ENCODE measurements at places on chromosomes 1 and 21. TPM values are rescaled to one million over a fixed set of nuclear protein-coding genes. Genes with fewer than 3 reads are reported as not detected.
A peak's percentile ranks its signal among the peaks of the same experiment; 100 is the strongest.

DNA sequence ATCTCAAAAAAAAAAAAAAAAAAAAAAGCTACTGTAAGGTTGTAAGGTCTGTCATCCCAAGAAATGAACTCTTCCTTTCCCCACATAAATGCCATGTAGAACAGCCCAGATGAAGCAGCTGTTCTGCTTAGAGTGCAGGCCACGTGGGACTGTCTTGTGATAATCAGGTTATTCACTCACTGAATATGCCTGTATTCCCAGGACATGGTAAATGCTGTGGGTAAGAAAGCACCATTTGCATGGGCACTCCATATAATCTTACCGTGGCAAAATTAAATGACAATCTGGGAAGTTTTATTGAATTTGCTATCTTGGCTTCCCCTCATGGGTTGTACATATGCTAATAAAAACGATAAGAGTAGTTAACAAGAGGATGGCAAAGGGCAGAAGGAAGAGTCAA is 13.8 kb downstream of the RGS5 start:
- H3K4me3 ChIP-seq: no peak overlapping the region
- no peak for DNase-seq
- H3K4me1 ChIP-seq: peaks cover 3% of the 10 kb centered on the region
- no peaks in the 10 kb centered on the region for H3K27me3 ChIP-seq
- no peaks in the 10 kb centered on the region for H3K36me3 ChIP-seq

DNA sequence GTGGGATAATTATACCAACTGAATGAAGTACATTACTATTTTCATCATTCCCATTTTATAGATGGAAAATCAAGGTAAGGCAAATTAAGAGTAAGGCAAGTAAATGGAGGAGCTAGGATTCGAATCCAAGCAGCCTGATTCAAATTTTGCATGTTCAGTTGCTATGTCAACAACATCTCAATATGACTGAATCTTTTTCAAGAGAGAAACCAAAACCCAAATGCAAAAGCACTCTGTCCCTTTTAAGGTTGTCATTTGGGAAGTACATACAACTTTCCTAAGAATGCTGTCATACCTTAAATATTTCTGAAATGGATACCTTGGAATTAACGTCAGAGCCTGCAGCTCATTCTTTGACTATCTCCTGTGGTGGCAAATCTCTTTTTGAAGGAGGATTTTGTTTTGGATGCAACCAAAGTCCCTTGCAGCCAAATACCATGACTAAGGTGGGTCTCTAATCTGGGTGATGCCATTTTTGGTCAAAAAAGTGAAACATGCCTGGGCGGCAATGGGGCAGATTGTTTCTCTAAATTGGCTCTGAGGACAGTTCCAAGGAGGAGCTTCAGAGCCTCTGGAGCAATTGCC is 25.4 kb downstream of the ADAMTS1 start:
- no peaks in the 10 kb centered on the region for H3K4me1 ChIP-seq
- no peaks in the 10 kb centered on the region for H3K36me3 ChIP-seq
- no peak overlapping the region for H3K27ac ChIP-seq
- DNase-seq: no peak
- no peak overlapping the region for H3K4me3 ChIP-seq

DNA sequence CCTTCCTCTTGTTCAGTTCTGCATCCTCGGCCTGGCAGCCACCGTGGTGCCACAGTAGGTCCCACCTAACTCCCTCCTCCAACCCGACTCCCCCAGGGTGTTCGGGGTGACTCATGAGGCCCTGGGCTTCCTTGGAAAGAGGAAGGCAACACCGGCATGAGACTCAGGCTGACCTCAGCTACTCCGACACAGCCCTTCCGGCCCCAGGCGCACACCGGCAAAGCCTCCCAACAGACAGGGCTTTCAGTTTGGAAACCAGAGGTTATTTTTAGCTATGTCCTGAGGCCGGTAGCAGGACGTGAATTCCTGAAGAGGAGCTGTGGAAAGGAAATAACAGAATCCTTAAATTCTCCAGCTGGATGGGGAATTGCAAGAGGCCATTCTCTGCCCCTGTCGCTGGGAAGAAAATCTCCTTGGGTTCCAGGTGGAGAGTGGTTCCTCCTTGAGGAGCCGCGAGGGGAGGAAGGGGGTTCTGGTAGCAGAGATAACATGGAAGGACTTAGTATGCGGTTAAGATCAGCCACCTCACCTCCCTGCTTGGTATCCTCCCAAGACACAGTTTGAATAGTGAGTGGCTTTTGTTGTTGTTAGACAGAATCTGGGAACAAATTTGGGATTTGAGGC is 24.4 kb downstream of the PLXNA2 start:
- H3K4me1 ChIP-seq: peaks cover 66% of the 10 kb centered on the region
- peak overlapping the region; percentile 71 for H3K27ac ChIP-seq
- H3K36me3 ChIP-seq: peaks cover 30% of the 10 kb centered on the region
- no peaks in the 10 kb centered on the region for H3K27me3 ChIP-seq
- DNase-seq: peak; percentile 79

C1orf115 gene
- 35.3 TPM for total RNA-seq

- peaks cover 4% of the 10 kb centered on the region for H3K4me1 ChIP-seq
- peak overlapping the region; percentile 44 for H3K27ac ChIP-seq
- DNase-seq: no peak
- H3K36me3 ChIP-seq: no peaks in the 10 kb centered on the region
- H3K27me3 ChIP-seq: no peaks in the 10 kb centered on the region
Observed at GRCh38 chr1:8510041-8510823, 192.3 kb downstream of the SLC45A1 start.

- no peaks in the 10 kb centered on the region for H3K4me1 ChIP-seq
- no peak overlapping the region for H3K4me3 ChIP-seq
- no peaks in the 10 kb centered on the region for H3K36me3 ChIP-seq
- no peak overlapping the region for H3K27ac ChIP-seq
Observed at GRCh38 chr1:169052727-169053126, 53.8 kb upstream of the ATP1B1 start.

HUNK gene
- total RNA-seq: 2.0 TPM

Data from upper lobe of right lung (tissue), 1 donor.